ENCODE measurements at places on chromosomes 2 and 18.

DNA sequence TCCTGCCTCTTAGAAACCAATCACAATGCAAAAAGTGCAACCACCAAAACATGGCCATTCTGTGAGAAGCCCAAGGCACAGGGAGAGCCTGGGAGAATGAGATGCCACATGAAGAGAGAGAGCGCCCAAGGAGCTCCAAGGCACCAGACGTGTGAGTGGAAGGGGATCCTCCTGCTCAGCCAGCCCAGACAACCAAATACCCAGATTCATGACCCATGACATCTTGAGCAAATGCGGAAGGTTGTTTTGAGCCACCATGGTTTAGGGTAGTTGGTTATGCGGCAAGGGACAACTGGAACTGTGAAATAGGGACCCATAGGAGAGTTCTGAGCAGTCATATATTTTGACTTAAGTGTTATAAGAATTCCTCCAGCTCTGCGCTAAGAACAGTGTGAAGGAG is 7.0 kb downstream of the AFF3 start:
- no peak for DNase-seq

DNA sequence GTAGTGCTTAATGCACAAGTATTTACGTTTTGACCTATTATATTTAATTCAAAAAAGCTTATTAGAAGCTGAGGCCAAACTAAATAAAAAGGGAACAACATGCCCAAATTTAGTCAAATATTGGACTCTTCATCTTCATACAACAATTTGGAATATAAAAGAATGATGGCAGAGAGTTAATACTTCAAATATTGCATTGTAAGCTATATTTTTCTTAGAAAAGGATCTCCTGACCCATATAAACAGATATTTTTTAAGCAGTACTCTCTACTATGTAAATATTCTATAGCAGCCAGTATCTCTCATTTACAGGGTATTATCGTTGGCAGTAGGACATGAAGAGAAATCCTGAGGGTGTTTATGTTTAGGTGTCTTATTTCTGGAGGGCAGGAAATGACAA is 531.2 kb downstream of the NYAP2 start:
- DNase-seq: no peak

DNA sequence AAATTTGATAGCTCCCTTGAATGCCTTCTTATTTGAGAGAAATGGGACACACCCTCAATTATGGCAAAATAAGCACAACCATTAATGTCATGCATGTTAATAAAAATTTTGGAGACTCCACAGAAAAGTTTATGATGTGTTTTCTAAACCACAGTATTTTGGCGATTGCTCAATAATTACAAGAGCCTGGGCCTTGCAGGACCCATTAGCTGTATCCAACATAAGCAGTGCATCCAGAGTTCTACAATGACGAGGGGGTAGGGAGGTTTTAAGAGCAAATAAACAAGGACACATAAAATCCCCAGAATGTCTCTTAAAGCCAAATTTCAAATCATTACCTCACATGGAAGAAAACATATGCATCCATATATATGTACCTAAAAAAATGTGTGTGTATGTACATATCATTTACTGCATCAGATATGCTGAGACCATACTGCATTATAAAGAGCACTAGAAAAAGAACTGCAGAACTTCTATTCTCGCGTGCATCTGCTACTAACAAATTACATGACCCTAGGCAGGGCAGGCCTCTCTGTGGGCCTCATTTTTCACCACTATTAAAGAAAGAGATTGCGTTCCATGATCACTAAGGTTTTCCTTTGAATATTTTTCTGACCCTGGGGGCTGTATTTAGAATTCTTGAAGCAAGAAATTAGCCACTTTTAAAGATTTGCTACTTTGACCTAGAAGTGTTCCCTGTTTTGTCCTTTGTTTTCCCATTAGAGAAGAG is 38.0 kb downstream of the CMPK2 start:
- DNase-seq: no peak

DNA sequence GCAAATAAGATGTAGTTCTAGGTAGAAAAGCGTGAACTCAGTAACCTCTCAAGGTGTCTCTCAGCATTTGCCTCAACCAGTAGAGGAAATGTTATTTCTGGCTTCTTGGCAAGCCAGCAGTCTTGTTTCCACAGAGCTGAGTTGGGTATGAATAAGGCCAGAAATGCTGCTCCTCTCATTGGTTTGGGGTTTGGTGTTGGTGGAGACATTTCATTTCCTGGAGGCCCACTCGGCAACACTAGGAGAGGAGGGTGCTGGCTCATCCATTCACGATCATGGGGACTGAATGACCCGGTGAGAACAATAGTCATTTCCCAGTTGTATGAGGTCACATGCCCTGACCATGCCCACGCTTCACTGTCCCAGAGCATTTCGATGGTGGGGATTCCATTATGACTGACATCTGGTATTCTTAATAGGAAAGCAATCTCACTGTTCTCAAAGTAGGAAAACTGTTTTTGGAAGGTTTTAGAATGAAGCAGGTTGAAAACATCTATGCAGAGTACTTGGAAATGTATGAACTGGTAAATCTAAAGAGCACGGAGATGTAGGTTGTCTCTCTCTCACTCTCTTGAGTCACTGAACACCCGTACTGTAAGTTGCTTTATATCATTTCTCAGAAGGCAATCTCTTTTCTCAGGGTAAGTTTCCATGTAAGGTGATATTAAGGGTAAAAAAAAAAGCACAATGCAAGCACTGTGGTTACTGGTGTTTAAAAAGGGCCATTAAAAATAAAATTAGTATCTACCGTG is 37.1 kb upstream of the CTLA4 start:
- DNase-seq: no peak

GRCh38 chr2:171652416-171652785 is 34.9 kb upstream of the DYNC1I2 start:
- no peak for DNase-seq

DNA sequence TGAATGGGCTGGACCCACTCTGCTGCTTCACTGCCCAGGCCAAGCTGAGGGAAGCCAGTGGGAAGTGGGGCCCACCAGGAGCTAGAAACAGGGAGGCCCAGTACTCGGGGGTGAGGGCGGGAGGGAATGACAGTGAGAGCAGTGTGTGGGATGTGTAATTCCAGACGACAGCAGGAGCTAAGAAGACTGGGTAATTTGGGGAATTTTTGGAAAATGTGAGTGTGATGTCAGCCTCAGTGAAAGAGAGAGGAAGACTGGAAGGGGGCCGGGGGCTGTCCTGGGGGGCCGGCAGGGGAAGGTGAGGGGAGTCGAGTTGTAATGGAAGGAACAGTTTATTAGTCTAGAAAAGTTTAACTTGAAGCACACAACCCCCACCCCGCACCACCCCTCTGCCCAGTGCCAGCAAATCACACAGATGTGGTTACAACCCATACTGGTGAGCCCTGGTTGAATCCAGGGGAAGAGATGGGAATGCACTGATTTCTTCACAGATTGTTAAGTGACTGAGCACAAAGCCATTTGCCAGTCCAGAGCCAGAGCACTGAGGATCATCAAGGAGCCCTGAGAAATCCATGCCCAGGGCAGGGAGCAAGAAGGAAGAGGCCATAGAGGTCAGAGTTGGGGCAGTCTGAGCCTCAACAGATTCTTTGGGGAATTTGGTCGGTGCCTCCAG is 76.7 kb upstream of the PKDCC start:
- DNase-seq: no peak

- DNase-seq: no peak
Measured at GRCh38 chr2:121532347-121532766, 1.7 kb downstream of the RNU4ATAC start.

GRCh38 chr2:97660775-97661389 is 3.0 kb downstream of the ACTR1B start:
- DNase-seq: no peak

- DNase-seq: no peak
Measured at GRCh38 chr2:121677855-121678254, 28.6 kb upstream of the CLASP1 start.

DNA sequence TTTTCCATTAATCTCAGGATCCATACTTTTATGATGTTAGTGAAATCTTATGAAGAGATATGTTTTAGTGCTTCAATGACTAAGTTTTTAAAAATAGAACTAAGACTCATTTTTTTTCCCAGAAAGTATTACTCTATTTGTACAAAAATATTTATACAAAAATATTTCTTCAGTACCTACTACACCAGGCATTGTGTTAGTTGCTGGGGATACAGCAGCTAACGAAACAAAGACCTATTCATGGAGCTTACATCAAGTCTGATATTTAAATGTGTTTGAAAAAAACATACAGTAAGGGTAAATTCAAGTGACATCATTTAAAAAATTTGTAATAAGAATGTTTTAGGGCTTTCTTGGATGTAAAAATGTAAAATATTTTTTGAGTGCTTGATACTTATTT is 11.6 kb downstream of the VAPA start:
- DNase-seq: no peak

DNA sequence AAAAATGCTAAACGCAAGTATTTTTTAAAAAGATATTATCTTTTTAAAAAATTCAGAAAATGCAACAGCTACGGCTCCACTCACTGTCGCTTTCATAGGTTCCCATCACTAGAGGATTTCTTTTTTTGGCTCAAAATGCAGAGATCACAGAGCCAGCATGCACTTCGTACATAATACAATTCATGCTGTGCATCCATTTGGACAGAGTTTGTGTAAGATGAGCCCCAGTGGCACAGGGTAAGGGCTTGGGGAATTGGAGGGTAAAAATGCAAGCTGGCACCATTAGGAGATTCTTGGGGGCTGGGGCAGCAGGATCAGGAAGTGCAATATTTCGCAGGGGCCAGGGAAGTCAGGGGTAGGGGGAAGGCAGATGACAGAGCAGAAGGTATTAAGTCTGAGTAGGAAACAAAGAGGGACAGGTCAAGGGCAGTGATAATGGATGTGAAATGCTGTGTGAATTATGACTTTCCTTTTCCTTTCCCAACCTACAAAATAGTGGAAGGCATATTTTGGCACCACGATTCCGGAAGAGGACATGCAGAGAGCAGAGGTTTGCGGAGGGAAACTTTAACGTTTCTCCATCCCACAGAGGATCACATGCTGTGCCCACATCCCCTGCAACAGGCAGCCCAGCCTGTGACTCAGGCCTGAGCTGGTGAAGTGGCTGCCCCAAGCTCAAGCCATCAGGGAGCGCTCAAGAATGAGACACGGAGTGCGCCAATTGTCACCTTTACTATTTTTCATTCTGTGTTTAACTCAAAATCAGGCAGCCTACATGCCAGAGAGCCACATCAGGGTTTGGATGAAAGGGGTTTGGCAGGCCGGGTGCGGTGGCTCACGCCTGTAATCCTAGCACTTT is 4.7 kb downstream of the CAPG start:
- peak; percentile 50 for DNase-seq

DNA sequence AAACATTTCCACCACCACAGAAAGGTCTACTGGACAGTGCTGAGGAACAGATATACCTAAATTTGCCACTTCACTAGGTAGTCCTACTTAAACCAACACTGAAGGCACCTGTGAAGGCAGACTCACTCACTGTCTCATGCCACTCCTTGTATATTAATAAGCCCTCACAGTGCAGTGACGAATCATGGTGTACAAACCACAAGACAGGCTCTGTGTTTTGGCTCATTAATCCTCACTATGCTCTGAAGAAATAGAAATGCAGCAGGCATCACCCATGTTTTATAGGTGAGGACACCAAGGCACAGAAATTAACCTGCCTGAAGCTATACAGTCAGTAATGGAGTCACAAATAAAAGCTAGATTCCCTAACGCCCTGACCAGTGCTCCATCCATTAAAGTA is 44.3 kb downstream of the BARD1 start:
- DNase-seq: no peak

GRCh38 chr2:62382122-62382521 is 123.9 kb downstream of the TMEM17 start:
- no peak for DNase-seq

- no peak for DNase-seq
Measured at GRCh38 chr2:45259138-45259537, 249.9 kb upstream of the SIX2 start.

GRCh38 chr2:163716101-163716500 is 19.7 kb downstream of the FIGN start:
- DNase-seq: no peak

DNA sequence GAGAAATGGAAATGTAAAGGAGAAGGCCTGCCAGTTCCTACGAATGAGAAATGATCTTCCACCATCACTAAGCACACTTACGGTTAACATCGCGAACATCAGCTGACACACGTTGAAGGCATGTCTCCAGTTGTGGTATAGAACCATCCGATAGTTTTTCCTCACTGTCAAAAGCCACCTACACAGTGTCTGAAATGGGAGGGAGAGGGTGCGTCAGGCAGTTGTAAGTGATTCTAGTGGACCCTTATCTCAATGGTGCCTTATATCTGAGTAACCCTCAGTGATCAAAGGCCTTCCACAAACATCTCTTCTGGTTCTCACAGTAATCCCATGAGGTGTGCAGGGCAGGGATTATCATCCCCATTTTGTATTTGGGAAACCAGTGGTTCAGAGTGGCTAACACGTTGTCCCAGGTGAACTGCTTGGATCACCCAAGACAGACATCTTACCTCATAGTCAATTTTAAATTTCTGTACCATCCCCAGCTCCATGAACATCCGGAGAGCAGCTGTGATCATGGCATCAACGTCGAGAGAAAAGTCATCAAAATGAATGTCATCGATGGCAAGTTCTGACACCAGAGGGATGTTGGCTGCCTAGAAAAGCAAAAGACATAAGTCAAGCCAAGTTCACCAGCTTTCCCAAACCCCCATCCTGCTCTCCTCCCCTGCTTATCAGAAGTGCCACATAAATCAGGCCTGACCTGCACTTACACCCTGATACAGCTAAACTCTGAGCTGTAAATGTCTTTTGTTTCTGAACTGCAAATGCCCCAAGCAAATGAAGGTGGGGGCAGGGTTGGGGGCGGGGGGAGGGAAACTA is 335.2 kb downstream of the AGPS start:
- DNase-seq: no peak

DNA sequence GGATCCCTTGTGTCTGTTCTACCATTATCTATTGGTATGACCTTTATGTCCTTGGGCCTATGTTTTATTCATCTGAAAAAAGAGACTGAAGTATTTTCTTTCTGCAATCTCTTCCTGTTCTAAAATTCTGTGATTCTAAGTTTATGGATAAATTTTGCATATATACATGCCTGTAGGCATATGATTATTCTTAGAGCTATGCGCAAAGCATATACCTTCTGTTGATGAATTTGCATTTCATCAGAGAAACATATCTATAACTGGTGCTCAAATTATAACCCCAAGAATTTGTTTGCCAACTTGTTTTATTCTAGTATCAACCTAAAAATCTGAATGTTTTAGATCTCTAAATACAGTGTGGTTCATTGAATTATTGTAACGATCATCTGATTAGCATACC is 6.7 kb downstream of the CACNB4 start:
- DNase-seq: no peak

DNA sequence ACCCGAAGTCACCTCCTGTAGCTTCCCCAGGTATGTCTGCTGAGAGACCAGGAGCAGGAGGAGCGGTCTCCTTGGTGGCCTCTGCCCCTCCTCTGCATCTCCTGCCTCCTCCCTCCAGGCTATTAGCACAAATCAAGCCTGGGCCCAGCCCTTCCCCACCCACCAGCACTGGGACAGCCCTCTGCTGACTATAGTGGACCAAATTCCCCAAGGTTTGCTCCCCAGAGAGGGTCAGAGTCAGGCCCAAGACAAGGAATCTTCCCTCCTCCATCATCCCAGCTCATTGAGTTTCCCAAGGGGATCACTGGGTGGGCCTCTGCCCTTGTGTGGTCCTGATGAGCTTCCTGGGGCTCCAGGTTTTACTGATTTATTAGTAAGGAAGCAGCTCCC is 62.1 kb downstream of the EMILIN2 start:
- DNase-seq: no peak

All from stimulated activated CD8-positive, alpha-beta memory T cell treated with anti-CD3 and anti-CD28 coated beads, Interleukin-2, amount 100 ng/mL, for 1 hour (primary cell).